ENCODE measurements at places on chromosomes 16 and 17. TPM values are rescaled to one million over a fixed set of nuclear protein-coding genes. Genes with fewer than 3 reads are reported as not detected.

DNA sequence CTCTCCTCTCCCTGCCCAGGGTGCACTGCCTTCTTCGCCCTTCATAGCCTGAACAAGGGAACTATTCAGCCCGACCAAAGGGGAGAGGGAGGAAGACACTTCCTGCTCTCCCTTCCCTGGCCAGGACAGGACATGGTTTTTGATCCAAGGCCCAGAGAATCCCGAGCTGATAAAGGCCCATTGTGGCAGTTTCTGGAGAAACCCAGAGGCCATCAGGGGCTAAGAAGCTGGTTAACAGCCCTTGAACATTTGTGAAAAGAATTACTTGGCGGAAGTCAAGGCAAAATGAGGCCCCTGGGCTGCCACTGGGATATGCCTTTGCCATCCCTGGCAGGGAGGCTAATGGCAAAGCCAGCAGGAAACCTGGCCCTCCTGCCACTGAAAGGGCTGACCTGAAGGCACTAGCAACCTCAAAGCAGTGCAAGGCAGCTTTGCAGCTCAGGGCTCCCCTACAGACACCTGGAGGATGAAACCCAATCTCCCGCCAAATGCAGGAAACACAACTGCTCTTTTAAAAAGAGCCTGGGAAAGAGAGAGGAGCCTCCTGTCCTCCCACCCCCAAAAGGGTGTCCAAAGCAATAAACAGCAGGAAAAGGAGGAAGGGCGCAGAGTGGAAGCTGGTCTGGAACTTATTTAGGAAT is 12.6 kb downstream of the PHB1 start:
- no peaks in the 10 kb centered on the region for H3K27me3 ChIP-seq
- peaks cover 36% of the 10 kb centered on the region for H3K36me3 ChIP-seq
- no peak overlapping the region for H3K27ac ChIP-seq
- no peak overlapping the region for H3K4me3 ChIP-seq
- no peaks in the 10 kb centered on the region for H3K4me1 ChIP-seq

Gene C16orf46
- polyA plus RNA-seq = 1.1 TPM

- no peaks in the 10 kb centered on the region for H3K27me3 ChIP-seq
- H3K4me1 ChIP-seq = no peaks in the 10 kb centered on the region
- H3K36me3 ChIP-seq = peaks cover 7% of the 10 kb centered on the region
- DNase-seq = peak; percentile 25
Observed at GRCh38 chr16:69036399-69037091, 68.9 kb upstream of the HAS3 start.

DNA sequence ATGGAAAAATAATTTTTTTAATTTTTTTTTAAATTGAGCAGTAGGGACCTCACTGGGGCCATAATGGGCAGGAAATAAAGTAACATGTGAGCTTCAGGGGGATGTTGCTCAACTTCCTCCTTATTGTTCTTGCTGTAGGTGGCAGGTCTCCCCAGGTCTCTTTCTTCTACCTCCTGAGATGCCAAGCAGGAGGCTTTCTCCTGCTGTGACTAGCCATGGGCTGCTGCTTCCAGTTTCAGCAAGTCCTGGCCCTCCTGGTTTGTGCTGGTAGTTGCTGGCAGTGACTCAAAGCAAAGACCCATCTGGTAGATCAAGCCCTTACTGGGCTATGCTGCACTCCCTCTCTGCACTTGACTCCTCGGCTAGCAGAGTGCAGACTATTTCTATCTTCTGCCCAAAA is 2.3 kb downstream of the DPEP2NB start:
- no peak overlapping the region for H3K27ac ChIP-seq
- H3K36me3 ChIP-seq = no peaks in the 10 kb centered on the region
- no peaks in the 10 kb centered on the region for H3K27me3 ChIP-seq
- no peak overlapping the region for H3K4me3 ChIP-seq
- no peak for DNase-seq

Gene TMIGD1
- 96.1 TPM for polyA plus RNA-seq

- H3K36me3 ChIP-seq = no peaks in the 10 kb centered on the region
- H3K4me1 ChIP-seq = no peaks in the 10 kb centered on the region
- no peak for DNase-seq
- H3K4me3 ChIP-seq = no peak overlapping the region
- no peaks in the 10 kb centered on the region for H3K27me3 ChIP-seq
Observed at GRCh38 chr17:35052241-35052610, 11.3 kb downstream of the RFFL start.

DNA sequence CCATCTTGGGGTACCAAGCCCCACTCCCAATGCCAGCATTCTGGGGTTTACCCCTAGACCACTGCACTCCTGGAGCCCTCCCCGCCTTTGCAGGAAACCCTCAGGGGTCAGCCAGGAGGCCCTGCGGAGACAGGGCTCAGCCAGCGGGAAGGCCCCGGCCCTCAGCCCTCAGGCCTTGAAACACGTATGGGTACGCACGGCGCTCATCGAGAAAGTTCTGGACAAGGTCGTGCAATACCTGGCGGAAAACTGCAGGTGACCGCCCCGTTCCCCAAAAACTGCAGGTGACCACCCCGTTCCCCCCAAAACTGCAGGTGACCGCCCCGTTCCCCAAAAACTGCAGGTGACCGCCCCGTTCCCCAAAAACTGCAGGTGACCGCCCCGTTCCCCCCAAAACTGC is 24.7 kb downstream of the SGSM2 start:
- no peak overlapping the region for H3K4me3 ChIP-seq
- H3K27ac ChIP-seq = no peak overlapping the region
- peaks cover 7% of the 10 kb centered on the region for H3K36me3 ChIP-seq
- DNase-seq = no peak
- H3K4me1 ChIP-seq = peaks cover 29% of the 10 kb centered on the region
- no peaks in the 10 kb centered on the region for H3K27me3 ChIP-seq

DNA sequence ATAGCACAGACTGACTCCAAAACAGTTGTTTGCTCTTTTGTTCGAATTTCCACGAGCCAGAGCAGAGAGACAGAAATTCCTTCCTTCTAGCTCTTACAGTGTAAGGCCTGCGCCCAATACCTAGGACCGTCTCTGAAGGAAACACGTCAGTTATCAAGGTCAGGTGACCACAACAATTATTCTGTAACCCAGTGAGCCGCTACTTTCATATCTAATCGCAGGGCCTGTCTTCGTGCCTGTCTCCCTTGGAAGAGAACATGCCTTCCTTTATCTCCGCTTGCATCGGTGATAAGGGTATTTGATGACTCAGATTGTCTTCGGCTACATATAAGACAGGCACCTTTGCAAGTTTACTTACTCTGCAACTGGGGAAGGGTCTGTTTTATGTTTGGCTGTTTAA is 288.0 kb downstream of the MAF start:
- DNase-seq = no peak
- H3K36me3 ChIP-seq = no peaks in the 10 kb centered on the region
- H3K27me3 ChIP-seq = no peaks in the 10 kb centered on the region
- no peak overlapping the region for H3K27ac ChIP-seq
- no peaks in the 10 kb centered on the region for H3K4me1 ChIP-seq

GRCh38 chr16:58647107-58647506 is 17.5 kb upstream of the CNOT1 start:
- no peaks in the 10 kb centered on the region for H3K4me1 ChIP-seq
- no peaks in the 10 kb centered on the region for H3K36me3 ChIP-seq
- no peak overlapping the region for H3K4me3 ChIP-seq
- DNase-seq = no peak
- no peaks in the 10 kb centered on the region for H3K27me3 ChIP-seq

Gene CCL8
- 6.6 TPM for polyA plus RNA-seq

Measured in sigmoid colon (tissue), 7 donors.